ENCODE measurements at places on chromosomes 3 and 15.
A peak's percentile ranks its signal among the peaks of the same experiment; 100 is the strongest.

DNA sequence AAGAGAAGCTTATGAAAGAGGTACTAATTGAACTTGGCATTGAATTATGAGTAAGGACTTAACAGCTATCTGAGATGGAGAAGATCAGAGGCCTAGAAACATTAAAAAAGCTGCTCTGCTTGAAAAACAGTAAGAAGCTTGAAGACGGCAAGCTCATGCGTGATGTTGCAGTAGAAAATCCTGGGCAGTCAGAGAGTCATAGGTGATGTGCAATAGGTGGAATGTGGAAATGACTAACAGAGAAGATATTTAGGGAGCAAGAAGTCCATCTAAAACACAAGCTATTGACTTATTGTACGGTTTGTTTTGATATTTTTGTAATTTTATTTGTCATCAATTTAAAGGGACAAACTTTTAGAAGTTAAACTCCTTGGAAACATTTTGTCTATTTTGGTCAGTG, 1101.4 kb downstream of the ROBO2 start:
- DNase-seq, result no peak

DNA sequence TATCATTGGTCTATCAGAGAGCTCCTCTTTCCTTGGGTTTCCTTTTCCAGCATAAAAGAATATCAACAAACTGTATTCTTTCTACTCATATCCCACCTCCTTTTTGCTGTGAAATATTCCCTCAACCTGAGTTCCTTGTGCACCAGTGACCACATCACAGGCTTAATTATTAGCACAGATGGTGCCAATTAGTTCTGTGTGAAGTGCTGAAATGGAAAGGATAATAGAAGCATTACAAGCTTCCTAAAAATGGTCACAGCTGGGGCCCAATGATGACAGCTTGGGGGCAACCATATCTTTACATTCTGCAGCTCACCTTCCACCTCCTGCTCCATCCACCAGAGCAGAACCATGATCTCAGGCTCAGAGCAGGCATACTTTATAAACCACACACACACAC, 84.6 kb downstream of the ANO10 start:
- no peak for DNase-seq

DNA sequence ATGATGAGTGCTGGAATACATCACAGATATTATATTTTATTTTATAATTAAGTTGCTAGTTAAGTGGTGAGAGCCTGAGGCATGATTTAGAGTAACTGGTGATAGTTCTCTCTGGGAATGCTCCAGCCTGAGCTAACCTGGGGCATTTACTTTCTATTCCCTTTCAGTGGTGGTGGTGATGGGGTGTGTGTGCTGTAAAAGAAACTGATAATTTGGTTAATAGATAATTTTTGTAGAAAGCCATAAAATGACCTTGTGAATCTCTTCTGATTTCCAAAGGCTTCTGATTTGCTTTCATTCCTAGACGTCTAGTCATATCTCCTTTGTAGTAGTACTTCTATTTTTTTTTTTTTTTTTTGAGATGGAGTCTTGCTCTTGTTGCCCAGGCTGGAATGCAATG, 46.8 kb upstream of the DPPA4 start:
- no peak for DNase-seq

GRCh38 chr3:89787485-89787884, 680.1 kb downstream of the EPHA3 start:
- no peak for DNase-seq

DNA sequence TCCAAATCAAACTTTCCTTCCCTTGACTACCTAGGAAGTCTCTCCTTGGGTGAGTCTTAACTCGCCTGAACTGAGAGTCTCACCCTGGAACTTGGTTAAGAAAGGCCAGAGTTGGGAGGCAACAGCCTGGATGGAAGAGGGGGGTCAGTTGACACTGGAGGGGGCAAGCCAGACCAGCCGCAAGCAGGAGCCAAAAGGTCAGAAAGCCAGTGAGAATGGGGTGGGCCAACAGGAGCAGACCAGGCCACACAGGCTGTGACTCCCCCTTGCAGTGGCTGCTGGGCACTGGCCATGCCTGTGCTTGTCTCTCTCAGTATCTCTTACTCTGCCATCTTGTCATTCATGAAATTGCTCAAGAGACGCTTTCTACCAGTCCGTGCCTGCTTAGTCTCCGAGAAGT, 32.9 kb downstream of the CRTC3 start:
- no peak for DNase-seq

- no peak for DNase-seq
Observed at GRCh38 chr3:177731644-177732268, 534.5 kb upstream of the TBL1XR1 start.

- peak; percentile 87 for DNase-seq
Observed at GRCh38 chr15:67091071-67091979, 25.9 kb downstream of the SMAD3 start.

DNA sequence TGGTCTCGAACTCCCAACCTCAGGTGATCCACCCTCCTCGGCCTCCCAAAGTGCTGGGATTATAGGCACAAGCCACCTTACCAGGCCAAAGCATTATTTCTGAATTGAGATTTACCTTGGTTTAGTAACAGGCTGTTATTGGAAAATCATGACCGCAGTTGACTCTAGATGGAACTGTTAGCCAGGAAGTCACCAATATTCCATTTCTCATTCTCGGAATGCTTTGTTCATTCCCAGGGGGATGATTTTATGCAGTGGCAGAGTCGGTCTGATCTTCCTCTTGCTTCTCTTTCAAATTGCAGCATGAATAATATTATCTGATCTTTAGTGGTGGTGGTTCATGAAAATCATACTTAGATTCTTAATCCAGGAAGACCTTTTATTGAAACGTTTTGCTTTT, 195.5 kb upstream of the MBNL1 start:
- DNase-seq, result no peak

- no peak for DNase-seq
Observed at GRCh38 chr3:77524463-77524862, 484.6 kb downstream of the ROBO2 start.

DNA sequence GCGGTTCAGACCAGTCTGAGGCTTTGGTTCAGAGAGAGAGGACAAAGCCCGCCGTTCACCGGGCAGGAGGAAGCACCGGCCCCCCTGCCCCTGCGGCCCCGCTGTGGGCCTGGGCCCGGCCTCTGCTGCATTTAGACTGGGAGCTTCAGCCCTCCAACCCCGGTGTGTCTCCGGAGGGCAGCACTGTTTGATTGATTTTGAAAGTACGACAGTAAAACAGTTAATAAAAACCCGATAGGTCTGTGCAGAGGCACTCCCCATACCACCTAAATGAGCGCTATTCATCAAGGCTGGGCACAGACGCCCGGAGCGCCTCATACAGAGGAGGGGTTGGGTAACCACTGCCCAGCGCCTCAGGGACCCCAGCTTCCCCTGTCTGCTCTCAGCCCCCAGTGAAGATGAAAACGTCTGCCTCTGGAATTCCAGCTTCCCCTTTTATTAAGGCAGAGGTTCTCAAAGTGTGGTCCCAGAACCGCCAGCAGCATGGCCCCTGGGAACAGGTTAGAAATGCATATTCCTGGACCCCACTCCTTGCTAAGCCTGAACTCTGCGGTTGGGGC, 256.7 kb upstream of the TLE3 start:
- no peak for DNase-seq

- peak; percentile 55 for DNase-seq
Observed at GRCh38 chr15:65032801-65033537, 3.5 kb upstream of the MTFMT start.

- no peak for DNase-seq
Observed at GRCh38 chr15:93088200-93088980, 621 bp downstream of the RGMA start.

DNA sequence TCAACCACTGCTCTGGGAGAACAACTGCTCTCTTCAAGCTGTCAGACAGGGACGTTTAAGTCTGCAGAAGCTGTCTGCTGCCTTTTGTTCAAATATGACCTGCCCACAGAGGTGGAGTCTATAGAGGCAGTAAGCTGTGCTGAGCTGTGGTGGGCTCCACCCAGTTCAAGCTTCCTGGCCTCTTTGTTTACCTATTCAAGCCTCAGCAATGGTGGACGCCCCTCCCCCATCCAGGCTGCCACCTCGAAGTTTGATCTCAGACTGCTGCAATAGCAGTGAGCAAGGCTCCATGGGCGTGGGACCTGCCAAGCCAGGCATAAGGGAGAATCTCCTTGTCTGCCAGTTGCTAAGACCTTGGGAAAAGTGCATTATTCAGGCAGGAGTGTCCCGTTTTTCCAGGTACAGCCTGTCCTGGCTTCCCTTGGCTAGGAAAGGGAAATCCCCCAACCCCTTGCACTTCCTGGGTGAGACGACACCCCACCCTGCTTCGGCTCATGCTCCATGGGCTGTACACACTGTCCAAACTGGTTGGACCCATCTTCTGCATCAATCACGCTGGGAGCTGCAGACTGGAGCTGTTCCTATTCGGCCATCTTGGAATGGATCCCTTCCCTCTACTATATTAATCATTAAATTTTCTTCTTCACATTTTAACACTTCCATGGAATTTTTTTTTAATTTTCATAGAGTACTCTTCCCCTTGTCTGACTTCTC, 167.0 kb upstream of the UBE2E2 start:
- DNase-seq, result peak; percentile 28

- DNase-seq, result no peak
Observed at GRCh38 chr3:139313921-139314320, 29.9 kb upstream of the MRPS22 start.

- no peak for DNase-seq
Observed at GRCh38 chr15:58715266-58715917, 34.1 kb downstream of the ADAM10 start.

- DNase-seq, result no peak
Observed at GRCh38 chr3:45946875-45947274, 3.6 kb downstream of the CXCR6 start.

- DNase-seq, result no peak
Observed at GRCh38 chr3:22122567-22122966, 371.6 kb upstream of the ZNF385D start.

- DNase-seq, result no peak
Observed at GRCh38 chr3:108509263-108509662, 1.1 kb downstream of the MYH15 start.

DNA sequence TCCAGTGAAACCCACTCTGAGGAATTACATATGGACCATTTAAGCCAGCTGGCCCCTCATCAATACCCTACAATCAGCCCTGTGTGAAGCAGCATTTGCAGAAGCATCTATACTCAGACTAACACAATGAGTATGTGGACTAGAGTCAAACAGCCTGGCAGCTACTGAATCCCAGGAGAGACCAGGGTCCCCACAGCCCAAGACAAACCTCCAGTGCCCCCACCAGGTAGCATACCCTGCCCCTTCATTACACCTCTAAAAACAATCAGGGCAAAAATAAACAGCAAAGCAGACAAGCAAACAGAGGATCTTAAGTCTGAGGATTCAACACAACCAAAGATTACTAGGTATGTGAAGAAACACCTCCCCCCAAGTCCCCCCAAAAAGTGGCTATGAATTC, 157.4 kb downstream of the LEKR1 start:
- DNase-seq, result no peak

- DNase-seq, result no peak
Observed at GRCh38 chr3:66629982-66630368, 129.2 kb upstream of the LRIG1 start.

DNA sequence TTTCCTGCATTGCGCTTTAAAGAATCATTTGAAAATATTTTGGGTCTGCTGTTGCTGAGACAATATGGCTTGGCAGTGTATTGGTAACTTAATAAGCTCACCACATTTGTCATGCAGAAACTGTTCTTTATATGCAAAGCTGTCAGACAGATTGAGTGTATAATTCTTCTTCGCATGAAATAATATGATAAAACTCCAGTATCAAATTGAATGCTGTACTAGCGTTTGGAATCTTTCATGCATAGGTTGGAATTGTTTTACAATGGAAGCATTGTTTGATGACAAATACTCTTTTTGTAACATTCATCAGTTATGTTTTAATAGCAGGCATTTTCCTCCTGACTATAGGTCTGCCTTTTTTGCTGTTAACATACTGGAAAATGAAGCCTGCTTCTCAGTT, 53.8 kb downstream of the RBMS3 start:
- no peak for DNase-seq

DNA sequence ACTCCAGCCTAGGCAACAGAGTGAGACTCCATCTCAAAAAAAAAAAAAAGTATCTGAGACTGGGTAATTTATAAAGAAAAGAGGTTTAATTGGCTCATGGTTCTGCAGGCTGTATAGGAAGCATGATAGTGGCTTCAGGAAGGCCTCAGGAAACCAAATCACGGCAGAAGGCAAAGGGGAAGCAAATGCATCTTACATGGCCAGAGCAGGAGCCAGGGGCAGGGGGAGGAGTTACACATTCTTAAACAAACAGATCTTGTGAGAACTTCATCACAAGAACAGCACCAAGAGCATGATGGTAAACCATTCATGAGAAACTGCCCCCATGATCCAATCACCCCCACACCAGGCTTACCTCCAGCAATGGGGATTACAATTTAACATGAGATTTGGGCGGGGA, 37.2 kb downstream of the ACAP2 start:
- DNase-seq, result no peak

DNA sequence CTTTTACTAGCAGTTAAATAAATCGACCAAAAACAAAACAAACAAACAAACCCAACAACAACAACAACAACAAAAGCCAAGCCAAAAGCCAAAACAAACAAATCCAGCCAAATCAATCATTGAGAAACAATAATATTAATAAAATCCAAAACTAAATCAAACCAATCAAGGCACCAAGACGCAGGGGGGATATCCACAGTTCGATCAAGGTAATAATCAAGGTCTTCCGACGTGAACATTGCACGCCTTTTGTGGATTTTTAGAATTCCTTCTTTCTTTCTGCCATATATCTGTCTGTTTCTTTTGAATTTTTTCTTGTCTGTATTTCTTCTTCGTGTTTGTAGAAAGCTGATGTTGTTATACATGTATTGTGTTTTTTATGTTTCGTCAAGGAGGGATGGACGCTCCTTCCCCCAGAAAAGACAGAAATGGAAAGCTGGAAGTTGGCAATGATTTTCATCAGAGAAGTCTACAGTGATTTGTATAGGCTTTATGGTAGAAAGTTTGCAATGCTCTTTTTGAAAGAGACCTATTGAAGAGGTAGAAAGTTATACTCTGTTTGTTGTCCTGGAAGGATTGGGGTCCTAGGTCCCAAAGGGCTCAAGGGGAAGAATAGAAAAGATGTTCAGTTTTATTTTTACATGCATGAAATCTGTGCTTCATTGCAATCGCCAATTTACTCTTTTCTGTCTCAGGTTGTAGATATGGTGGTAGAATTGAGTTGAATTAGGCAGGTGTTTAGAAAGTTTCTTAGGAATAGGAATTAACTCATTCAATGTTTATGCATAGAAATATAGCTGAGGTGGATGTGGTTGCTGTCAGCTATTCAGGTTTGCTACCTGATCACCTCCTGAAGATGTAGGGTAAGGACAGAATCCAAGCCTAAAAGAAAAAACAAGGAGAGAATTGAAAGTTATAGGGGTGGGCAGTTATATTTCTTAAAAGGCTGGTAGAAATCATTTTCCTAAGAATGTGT, 1.2 kb downstream of the ARPP21 start:
- DNase-seq, result no peak

GRCh38 chr3:37887062-37887461, 25.4 kb downstream of the CTDSPL start:
- no peak for DNase-seq

GRCh38 chr3:138769616-138770015, 65.1 kb downstream of the PIK3CB start:
- no peak for DNase-seq

DNA sequence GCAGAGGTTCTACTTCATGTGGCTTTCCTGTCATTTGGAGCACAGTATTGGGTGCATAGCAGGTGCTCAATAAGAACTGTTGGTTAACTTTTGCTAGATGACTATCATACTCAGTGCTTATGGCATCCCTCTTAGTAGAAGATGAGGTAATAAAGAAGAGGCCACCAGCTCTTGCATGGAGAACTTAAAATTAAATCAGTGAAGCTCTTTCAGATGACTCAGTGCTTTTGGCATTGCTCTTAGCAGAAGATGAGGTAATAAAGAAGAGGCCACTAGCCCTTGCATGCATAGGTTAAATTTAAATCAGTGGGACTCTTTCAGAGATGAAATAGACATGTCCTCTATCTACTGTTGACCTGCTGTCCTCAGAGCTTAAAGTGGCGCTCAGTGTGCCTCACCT, 109.4 kb upstream of the FGF7 start:
- DNase-seq, result no peak

Data from CD4-positive, alpha-beta T cell treated with Interleukin-15 for 1 hour (primary cell).